SJCRH30 (cell line): ENCODE measurements at places on chromosomes 6 and 20. TPM values are rescaled to one million over a fixed set of nuclear protein-coding genes. Genes with fewer than 3 reads are reported as not detected.
A peak's percentile ranks its signal among the peaks of the same experiment; 100 is the strongest.

Gene ZSCAN23
- 1.1 and 2.3 TPM in 2 replicates for total RNA-seq

Gene WFDC10B
- total RNA-seq: not detected in 2 replicates

Gene CALHM4
- not detected in 2 replicates for total RNA-seq

Gene MACROD2
- total RNA-seq: 0.08 and 0.12 TPM in 2 replicates

Gene HRH3
- 0.15 TPM in 1 of 2 replicates, not detected in the other for total RNA-seq

Gene TAGAP
- 4.7 and 5.2 TPM in 2 replicates for total RNA-seq

Gene ZNF341
- 1.3 and 1.8 TPM in 2 replicates for total RNA-seq

Gene SDCBP2
- 0.71 TPM in 2 replicates for total RNA-seq

Gene GCNT2
- 0.14 and 0.28 TPM in 2 replicates for total RNA-seq

GRCh38 chr6:132498638-132499037, 14.3 kb downstream of the STX7 start:
- no peak for DNase-seq

GRCh38 chr6:29014729-29015608, 9.9 kb upstream of the ZNF311 start:
- DNase-seq: no peak

DNA sequence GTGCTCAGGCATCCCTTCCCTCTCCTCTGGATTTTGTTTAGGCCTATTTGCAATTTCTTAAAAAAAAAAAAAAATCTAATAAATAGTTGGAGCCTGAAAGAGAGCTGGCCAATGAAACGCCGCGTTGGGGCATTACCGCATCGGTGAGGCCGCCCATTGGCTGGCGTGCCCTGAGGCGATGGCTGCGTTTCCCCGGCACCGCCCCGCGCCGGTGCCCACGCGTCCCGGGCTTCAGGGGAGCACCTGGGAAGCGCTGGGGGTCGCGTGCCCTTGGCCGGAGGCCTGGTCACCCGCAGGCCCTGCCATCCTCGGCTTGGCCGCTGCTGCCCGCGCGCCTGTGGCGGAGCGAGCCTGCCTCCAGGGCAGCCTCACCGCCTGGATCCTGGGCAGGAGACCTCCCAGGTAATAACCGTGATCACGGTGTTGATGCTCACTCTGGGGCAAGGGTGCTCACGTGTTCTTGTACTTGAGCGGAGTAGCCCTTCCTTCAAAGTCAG, 155.4 kb downstream of the NRN1 start:
- DNase-seq: no peak

DNA sequence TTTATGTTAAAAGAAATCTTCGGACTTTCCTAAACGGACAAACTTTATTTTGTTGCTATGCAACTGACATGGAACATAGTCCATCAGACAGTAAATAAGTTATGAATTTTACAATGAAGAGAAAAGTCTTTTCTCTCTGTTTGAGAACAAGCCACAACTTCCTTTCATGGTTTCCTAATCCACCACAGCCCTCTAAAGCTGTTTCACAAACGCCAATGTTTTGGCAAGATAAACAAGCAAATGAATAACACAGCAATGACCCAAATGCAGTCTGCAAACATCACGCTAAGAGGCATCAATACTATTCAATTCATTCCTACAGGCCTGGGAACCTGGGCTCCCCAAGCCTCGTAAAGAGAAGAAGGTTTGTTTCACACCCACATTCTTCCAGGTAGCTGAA, 60.4 kb downstream of the HAO1 start:
- no peak for DNase-seq

- no peak for DNase-seq
Observed at GRCh38 chr6:14540810-14541540, 423.4 kb downstream of the CD83 start.

GRCh38 chr6:52087498-52087999, at the start of gene PKHD1:
Gene PKHD1, minus strand, starts transcription at chr6:52087613. Its CDS starts 2,680 bp downstream, at chr6:52084933.
- peak; percentile 43 for DNase-seq

DNA sequence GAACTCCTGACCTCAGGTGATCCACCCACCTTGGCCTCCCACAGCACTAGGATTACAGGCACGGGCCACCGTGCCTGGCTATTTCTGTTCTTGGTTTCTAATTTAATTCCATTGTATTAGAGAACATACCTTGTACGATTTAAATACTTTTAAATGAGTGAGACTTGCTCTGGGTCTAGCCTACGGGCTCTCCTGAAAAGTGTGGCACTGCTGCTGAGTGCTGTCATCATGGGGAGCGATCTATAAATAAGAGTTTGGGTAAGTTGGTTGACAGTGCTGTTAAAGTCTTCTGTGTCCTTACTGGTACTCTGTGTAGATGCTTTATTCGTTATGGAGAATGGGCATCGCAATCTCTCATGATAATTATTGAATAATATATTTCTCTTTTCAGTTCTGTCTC, 35.0 kb upstream of the BHLHE23 start:
- DNase-seq: no peak

GRCh38 chr20:59992526-59993084, 34.4 kb downstream of the CDH26 start:
- no peak for DNase-seq

DNA sequence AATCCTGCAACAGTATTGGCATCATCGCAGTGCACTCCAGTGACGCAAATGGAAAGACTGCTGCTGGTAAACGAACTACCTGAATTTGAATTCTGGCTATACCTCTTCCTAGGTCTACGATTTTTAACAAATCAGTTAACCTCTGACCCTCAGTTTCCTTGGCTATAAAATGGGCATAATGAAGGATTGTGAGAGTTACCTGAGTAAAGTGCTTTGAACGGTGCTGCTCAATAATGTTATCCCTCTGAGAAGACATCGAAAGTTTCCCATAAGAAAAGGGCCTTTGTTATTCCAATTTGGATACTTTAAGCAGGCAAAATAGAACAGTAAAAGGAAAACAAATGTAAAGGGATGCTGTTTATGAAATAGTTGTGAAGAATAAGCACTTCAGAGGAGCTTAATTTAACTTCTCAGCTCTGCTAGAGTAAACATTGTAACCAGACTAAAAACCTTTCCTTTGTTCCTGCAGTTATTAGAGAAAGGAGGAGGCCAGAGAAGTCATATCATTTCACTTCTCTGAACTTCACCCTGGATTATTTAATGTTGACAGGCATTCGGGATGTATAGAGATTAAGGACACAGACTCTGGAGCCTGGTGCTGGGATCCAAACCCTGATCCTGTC, 5.8 kb downstream of the SGK1 start:
- no peak for DNase-seq

- no peak for DNase-seq
Observed at GRCh38 chr6:159169193-159169555, at the start of gene FNDC1. Gene FNDC1, plus strand, starts transcription at chr6:159169400. Its CDS starts 197 bp downstream, at chr6:159169597.

- peak; percentile 86 for DNase-seq
Observed at GRCh38 chr20:49343246-49343645, 65.4 kb upstream of the ZNFX1 start.

GRCh38 chr20:20241976-20242375, 125.9 kb upstream of the INSM1 start:
- no peak for DNase-seq

GRCh38 chr20:19807191-19807945, 49.3 kb downstream of the RIN2 start:
- DNase-seq: peak; percentile 71

DNA sequence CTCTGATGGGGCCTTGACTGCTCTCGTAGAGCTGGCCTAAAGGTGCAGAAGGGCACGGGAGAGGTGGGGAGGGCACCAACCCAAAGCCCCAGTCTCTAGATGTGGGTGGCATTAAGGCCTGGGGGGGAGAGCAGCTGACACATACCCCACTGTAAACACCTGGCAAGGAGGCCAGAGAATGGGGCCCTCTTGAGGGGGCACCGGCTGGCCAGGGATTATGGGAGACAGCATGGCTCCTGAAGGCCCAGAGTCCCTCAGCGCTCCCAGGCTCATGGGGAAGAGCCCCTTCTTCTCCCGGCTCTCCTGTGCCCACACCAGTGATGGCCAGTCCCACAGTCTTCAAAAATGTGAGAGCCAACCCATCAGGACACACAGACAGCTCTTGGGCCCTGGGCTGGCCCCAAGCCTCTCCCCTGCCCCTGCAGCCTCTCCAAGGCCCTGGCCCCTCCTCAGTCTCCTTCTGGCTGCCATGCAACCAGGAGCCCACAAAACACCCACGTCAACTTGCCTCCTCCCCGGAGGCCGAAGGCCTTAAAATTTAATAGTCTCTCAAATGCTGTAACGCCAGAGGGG, 58.2 kb upstream of the FOXP4 start:
- peak; percentile 37 for DNase-seq

GRCh38 chr6:159400826-159401225, 231.6 kb downstream of the FNDC1 start:
- DNase-seq: no peak

DNA sequence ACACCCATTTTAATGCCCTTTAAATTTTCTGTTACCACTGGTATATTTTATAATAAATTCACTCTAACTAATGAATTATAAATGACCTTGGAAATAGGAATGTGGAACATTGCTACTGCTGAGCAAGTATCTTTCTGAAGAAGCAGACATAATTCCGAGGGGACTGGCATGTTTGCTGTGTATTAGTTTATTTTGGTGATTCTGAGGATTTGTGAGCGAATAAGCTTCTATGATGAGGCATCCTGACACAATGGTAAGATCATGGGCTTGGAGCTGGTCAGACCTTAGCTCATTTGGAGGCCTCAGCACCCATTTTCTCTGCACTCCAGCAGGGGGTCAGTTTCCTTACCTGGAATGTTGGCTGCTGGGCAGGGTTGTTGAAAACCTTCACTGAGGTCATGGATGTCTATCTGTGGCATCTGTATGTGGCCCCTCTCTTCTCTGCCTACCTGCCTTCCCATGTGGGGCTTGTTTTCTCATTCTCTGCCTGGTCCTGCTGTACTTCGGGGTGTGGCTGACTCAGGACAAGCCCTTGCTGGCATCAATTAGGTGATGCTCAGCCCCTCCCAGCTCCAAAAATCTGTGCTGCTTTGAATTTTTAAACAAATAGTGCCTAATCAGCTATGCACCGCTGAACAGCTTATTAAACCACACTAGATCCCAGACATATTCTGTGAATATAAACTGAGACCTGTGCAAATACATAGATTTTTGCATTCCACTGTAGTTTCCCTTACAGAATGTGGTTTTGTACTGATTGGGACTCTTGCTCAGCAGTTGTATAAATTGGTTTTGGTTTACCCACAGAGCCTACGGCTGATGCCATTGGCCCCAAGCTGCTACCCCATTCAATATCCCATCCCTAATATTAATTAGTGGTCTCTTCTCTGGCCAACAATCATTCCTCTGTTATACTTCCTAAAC, 10.7 kb downstream of the ARID1B start:
- DNase-seq: no peak

DNA sequence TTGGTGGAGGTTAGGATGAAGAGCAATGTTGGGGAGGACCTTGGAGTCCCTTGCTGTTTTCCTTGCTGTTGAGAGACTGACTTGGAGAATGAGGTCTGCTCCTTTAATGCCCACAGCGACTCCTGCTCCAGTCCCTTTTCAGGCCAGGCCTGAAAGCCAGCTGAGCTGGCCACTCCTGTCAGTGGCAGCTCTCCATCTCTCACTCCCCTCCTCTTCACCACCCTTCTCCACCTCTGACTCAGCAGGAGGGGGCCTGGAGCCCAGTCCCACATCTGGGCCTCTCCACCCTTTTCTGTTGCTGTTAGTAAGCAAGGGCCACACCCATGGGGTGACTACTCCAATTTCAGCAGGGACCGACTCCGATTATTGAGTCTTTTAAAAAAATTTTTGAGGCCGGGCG, 2.2 kb downstream of the SNX21 start:
- no peak for DNase-seq

- no peak for DNase-seq
Observed at GRCh38 chr6:110795271-110795670, 20.0 kb downstream of the CDK19 start.

GRCh38 chr20:34017610-34018009, 23.9 kb downstream of the RALY start:
- DNase-seq: peak; percentile 61

- no peak for DNase-seq
Observed at GRCh38 chr6:71333697-71334096, 45.1 kb downstream of the OGFRL1 start.

DNA sequence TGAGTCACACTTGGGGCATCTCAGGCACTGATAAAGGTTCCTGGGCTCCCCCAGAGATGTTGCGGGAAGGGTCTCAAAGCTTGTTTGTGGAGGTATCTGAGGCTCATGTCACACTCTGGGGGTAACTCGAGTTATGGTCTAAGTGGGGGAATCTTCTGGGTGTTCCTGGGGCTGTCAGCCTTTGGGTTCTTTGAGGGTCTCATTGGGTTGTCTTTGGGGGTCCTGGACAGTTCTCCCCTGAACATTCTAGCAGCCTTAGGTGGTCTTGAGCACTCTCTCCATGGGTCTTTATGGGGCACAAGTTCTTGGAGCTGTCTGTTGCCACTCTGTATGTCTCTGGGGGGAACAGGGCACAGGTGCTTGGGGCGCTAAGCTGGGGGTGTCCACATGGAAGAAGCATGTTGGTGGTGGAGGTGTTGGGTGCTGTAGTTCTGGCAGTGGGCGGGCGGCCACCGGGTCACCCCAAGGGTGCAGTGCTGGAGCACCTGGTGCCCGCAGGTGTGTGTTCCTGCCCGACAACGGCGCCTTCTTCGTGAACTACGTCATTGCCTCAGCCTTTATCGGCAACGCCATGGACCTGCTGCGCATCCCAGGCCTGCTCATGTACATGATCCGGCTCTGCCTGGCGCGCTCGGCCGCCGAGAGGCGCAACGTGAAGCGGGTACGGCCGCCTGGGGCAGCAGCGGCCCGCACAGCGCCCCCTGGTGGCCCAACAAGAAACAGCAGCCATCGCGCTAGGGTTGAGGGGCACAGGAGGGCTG, 7.1 kb upstream of the CAPN11 start:
- no peak for DNase-seq

GRCh38 chr6:81253821-81254220, 498.7 kb downstream of the TENT5A start:
- DNase-seq: no peak

DNA sequence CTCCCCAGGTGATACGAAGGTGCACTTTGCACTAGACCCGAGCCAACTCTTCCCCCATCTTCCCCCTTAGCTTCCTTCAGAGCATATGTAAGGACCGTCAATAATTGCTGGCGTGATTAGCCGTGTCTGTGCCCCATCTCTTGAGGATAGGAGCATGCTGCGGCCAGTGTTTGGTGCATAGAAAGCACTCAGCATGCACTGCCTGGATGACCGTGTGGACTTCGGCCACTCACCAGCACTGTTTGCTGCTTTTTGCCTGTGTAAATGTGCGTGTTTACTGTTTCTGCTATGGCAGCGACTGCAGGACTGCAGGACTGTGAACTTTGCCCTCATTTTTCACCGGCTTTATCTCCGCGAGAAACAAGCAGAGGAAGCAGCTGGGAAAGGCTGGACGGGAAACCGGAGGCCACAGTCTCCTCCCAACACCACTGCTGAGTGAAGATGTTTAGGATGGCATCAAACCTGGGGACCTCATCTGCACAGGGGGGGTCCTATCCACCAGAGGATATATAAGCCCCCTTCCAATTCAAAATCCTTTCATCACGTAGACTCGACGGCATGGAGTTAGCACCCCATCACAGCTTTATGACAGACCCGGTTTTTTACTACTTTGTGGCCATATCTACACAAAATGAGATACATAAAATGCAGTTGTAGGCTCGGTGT, 150.6 kb upstream of the AFDN start:
- no peak for DNase-seq

- DNase-seq: peak; percentile 72
Observed at GRCh38 chr6:40472353-40472752, 114.8 kb downstream of the LRFN2 start.
